Pancreas (tissue), 10 donors: ENCODE measurements at places on chromosomes 5 and 9. TPM values are rescaled to one million over a fixed set of nuclear protein-coding genes. Genes with fewer than 3 reads are reported as not detected.

GRCh38 chr5:146788898-146789297, 89.7 kb downstream of the PPP2R2B start:
- H3K36me3 ChIP-seq = no peaks in the 10 kb centered on the region
- H3K27me3 ChIP-seq = no peaks in the 10 kb centered on the region
- no peak overlapping the region for H3K27ac ChIP-seq
- H3K4me3 ChIP-seq = no peak overlapping the region
- no peaks in the 10 kb centered on the region for H3K4me1 ChIP-seq
- DNase-seq = no peak

DNA sequence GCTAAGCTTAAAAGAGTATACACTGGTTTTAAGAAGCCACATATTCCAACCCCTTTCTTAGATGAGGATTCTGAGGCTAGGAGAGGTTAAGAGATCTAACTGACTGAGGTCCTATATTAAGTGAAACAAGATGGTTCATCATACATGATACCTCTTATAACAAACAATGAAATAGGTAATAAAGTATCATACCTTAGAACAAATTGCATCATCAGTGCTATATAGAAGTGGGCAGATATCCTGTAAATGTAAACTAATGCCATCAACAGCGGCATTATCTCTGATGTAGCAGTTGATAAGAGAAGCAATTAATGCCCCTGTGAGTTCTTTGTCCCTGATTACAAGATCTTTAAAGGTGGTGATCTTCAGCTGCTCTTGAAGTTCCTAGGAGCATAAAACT, 60.5 kb downstream of the NUP155 start:
- no peak overlapping the region for H3K4me3 ChIP-seq
- H3K4me1 ChIP-seq = no peaks in the 10 kb centered on the region
- H3K27ac ChIP-seq = no peak overlapping the region
- peaks cover 68% of the 10 kb centered on the region for H3K36me3 ChIP-seq

- no peak for DNase-seq
- H3K36me3 ChIP-seq = no peaks in the 10 kb centered on the region
- H3K4me3 ChIP-seq = peak overlapping the region; percentile 87
- H3K4me1 ChIP-seq = no peaks in the 10 kb centered on the region
These were observed 720 bp downstream of the NUDT12 start for GRCh38 chr5:103561685-103562452.

DNA sequence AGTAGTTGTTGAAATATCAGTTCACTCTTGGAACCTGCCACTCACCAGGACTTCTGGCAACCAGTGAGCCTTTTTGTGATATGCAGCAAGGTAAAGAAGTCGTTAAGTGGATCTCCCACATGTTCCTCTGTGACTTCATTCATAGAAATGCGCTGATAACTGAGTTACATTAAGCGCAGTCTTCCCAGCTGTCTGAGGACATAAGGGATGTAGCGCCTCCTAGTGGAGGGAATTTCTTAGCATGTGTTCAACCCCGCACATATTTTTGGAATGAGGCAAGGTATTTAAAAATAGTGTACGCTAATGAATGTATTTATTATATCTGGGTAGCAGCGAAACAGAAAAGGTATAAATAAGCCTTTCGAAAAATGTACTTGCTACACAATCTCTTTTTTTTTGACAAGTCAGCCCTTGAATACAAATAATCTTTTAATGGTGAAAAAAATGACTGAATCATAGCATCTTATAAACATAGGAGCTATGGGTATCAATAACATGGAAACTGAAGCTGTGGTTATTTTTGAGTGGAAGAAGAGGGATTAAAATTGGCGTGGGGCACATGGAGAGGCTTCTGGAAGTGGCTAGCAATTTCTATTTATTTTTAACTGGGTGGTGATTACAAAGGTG, 38.0 kb downstream of the PALM2AKAP2 start:
- DNase-seq = no peak
- no peak overlapping the region for H3K27ac ChIP-seq
- no peaks in the 10 kb centered on the region for H3K36me3 ChIP-seq
- no peaks in the 10 kb centered on the region for H3K4me1 ChIP-seq

DNA sequence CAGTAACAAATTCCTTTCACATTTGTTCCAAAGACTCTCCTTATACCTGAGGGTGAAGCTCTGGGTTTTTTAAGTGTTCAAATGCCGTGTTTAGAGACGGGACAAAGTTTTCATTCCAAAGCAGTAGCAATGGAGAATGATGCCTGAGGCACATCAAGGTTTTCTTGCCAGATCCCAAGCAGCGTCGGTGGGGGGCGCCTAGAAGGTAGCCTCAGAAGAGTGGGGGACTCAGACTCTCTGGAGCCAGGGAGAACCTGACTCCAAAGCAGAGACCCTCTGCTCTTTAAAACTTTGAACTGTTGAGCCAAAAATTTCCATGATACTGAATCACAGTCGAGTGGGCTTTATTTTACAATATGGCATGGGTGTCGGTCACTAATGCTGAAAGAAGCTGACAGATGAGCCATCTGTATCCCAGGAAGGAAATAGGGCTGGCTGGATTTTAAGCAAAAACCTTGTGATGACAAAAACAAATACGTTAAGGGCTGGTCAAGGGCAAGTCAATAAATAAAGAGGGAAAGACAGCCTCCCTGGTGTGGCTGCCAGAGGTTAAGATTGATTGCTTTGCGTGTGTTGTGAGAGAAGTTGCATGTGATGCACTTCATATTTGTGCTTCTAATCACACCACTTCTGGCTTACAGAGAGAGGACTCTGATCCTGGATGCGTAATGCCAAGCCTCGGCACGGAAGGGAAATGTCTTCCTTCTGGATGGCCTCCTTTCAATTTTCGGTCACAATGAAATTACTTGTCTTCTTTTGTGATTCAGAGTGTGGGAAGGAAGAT, 161.1 kb upstream of the EFNA5 start:
- no peak for DNase-seq
- no peaks in the 10 kb centered on the region for H3K36me3 ChIP-seq
- H3K4me3 ChIP-seq = no peak overlapping the region
- no peak overlapping the region for H3K27ac ChIP-seq

DNA sequence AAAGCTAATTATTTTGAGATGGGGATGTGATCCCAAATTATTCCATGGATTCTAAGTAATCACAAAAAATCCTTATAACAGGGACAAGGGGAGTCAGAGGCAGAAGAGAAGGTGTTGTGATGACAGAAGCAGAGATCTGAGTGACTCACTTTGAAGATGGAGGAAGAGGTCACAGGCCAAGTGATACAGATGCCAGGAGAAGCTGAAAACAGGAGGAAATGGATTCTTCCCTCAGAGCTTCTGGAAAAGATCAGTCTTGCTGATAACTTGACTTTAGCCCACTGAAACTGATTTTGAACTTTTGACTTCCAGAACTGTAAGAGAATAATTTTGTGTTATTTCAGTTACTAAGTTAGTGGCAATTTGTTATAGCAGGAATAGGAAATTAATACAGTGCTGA, 105.3 kb downstream of the GCNT1 start:
- no peak overlapping the region for H3K4me3 ChIP-seq
- DNase-seq = no peak
- no peaks in the 10 kb centered on the region for H3K27me3 ChIP-seq
- H3K36me3 ChIP-seq = no peaks in the 10 kb centered on the region
- H3K4me1 ChIP-seq = peaks cover 12% of the 10 kb centered on the region
- no peak overlapping the region for H3K27ac ChIP-seq

- no peaks in the 10 kb centered on the region for H3K27me3 ChIP-seq
- H3K4me1 ChIP-seq = no peaks in the 10 kb centered on the region
- H3K36me3 ChIP-seq = no peaks in the 10 kb centered on the region
These were observed 4.4 kb upstream of the MLANA start for GRCh38 chr9:5886114-5886939.

DNA sequence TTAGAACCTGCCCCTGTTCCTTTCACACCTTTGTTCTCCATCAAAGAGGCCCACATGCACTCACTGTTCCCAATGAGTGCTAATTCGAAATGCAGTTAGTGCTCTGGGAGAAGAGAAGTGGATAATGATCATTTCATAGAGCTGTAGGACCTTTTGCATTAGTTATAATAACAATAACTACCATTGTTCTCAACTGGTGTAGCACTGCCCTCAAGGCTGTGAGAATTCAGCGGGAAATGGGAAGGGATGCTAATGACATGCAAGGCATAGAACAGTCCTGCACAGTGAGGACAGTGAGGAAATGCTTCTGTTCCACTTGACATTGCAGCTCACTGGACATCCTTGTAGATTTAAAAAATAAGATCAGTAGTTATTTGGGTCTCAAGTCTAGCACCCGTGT, 187.4 kb downstream of the FBXL7 start:
- no peak overlapping the region for H3K27ac ChIP-seq
- no peaks in the 10 kb centered on the region for H3K27me3 ChIP-seq
- H3K4me3 ChIP-seq = no peak overlapping the region
- no peak for DNase-seq
- H3K4me1 ChIP-seq = no peaks in the 10 kb centered on the region

RNF183 gene
- 0.16 TPM for total RNA-seq

ADRB2 gene
- total RNA-seq = 0.09 TPM

DNA sequence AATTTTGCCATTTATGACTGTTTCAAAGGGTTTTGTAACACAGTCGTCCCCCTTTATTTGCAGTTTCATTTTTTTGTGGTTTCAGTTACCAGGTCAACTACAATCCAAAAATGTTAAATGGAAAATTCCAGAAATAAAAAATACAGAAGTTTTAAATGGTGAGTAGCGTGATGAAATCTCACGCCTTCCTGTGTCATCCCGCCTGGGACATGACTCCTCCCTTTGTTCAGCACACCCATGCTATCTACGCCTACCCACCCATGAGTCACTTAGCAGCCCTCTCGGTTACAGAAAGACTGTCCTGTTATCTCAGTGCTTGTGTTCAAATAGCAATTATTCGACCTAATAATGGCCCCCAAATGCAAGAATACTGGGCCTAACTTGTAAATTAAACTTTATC, 765.3 kb upstream of the ADAMTS16 start:
- H3K27ac ChIP-seq = no peak overlapping the region
- H3K4me3 ChIP-seq = no peak overlapping the region
- no peaks in the 10 kb centered on the region for H3K36me3 ChIP-seq
- no peaks in the 10 kb centered on the region for H3K4me1 ChIP-seq
- DNase-seq = no peak

GRCh38 chr9:129242191-129242941, 64.3 kb upstream of the IER5L start:
- H3K27ac ChIP-seq = no peak overlapping the region
- H3K36me3 ChIP-seq = no peaks in the 10 kb centered on the region
- no peaks in the 10 kb centered on the region for H3K4me1 ChIP-seq
- no peak for DNase-seq
- H3K4me3 ChIP-seq = no peak overlapping the region

DNA sequence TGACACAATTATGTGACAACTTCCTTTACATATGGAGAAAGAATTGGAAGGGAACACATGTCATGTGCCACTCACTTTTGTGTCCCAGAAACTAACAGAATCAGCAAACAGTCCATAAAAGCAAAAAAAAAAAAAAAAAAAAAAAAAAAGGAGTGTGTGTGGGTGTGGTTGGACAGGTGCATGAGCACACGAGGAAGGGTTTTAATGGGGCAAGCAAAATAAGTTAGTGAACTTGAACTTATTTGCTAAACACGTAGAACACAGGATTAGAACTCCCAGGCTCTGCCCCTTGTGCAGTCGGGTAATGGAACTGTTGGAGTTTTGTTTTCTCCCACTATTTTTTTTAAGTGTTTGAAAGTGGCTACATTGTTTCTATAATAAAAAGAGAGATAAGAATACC, 74.8 kb upstream of the PJA2 start:
- no peak for DNase-seq
- H3K4me3 ChIP-seq = no peak overlapping the region
- no peak overlapping the region for H3K27ac ChIP-seq
- H3K4me1 ChIP-seq = peaks cover 12% of the 10 kb centered on the region
- H3K27me3 ChIP-seq = no peaks in the 10 kb centered on the region

DNA sequence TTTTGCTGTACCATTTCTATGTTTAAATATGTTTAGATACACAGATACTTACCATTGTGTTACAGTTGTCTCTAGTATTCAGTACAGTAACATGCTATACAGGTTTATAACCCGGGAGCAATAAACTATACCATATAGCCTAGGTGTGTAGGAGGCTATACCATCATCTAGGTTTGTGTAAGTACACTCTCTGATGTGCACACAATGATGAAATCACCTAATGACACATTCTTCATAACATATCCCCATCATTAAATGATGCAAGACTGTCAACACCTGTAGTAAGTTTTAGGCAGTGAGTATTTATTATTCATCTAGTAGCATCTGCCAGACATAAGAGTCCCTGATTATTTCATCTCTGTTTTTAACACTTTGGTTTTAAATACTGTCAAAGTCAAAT, 7.3 kb upstream of the DHFR start:
- H3K4me3 ChIP-seq = no peak overlapping the region
- no peak overlapping the region for H3K27ac ChIP-seq
- peaks cover 3% of the 10 kb centered on the region for H3K36me3 ChIP-seq
- no peaks in the 10 kb centered on the region for H3K4me1 ChIP-seq
- no peak for DNase-seq
- no peaks in the 10 kb centered on the region for H3K27me3 ChIP-seq

GRCh38 chr9:113341712-113342410, 1.8 kb upstream of the WDR31 start:
- no peaks in the 10 kb centered on the region for H3K27me3 ChIP-seq
- no peak overlapping the region for H3K27ac ChIP-seq
- no peaks in the 10 kb centered on the region for H3K36me3 ChIP-seq

DNA sequence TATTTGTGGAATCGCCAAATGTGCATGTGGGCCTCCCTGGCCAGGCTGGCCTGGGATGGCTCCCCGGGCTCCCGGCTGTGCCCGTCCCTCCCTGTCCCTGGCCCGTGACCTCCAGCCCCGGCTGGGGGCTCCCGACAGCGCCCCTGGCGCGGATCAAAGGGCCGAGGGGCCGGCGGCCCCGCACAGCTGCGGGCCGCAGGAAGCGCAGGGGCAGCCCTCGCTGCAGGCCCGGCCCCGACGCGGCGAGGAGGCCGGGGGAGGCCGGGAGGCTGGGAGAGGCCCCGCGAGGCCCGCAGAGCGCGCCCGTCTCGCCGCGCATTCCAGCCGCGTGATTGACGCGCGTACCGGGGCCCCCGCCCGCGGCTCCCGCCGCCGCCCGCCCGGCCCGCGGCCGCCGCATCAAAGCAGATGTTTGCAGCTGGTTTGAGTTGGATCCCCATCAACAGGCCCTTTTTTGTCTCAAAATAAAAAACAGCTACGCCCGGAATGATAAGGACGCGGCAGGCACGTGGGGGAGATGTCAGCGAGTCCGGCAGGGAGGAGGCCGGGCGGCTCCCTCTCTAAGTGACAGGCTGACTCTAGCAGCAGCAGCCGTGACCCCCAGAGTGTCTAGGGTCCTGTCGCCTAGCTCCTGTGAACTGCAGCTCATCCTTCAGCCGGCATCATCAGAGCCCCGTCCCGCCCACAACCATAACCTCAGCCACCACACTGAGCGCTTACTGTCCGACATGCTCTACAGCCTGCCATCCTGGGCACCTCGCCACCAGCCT, 69.4 kb downstream of the LMX1B start:
- no peak overlapping the region for H3K27ac ChIP-seq
- H3K4me1 ChIP-seq = no peaks in the 10 kb centered on the region
- H3K36me3 ChIP-seq = no peaks in the 10 kb centered on the region

PCDHA4 gene
- 1.3 TPM for total RNA-seq

GRCh38 chr5:79697222-79698170, 7.9 kb downstream of the CMYA5 start:
- H3K27ac ChIP-seq = no peak overlapping the region
- DNase-seq = no peak
- H3K27me3 ChIP-seq = no peaks in the 10 kb centered on the region
- H3K4me1 ChIP-seq = peaks cover 4% of the 10 kb centered on the region
- no peaks in the 10 kb centered on the region for H3K36me3 ChIP-seq
- no peak overlapping the region for H3K4me3 ChIP-seq

GRCh38 chr5:132086277-132086794, 12.7 kb downstream of the CSF2 start:
- H3K4me3 ChIP-seq = no peak overlapping the region
- H3K27ac ChIP-seq = no peak overlapping the region
- DNase-seq = no peak
- no peaks in the 10 kb centered on the region for H3K36me3 ChIP-seq
